ENCODE measurements at places on chromosomes 4 and X.

- DNase-seq: no peak
These were observed 551.4 kb upstream of the ADGRL3 start for GRCh38 chr4:60648774-60649173.

- DNase-seq: no peak
These were observed 30.3 kb upstream of the UTP14A start for GRCh38 chrX:129875669-129876068.

- no peak for DNase-seq
These were observed 19.7 kb downstream of the CYSLTR1 start for GRCh38 chrX:78307665-78308064.

DNA sequence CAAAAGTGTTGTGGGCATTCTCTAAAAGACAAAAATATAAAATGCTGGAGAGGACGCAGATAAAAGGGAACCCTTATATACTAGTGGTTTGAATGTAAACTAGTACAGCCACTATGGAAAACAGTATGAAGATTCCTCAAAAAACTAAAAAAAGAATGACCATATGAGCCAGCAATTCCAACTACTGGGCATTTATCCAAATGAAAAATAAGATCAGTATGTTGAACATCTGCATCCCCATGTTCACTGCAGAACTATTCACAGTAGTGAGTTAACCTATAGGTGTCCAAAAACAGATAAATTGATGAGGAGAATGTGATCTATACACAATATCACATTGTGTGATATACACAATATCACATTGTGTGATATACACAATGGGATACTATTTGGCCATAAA, 1615.3 kb downstream of the PCDH18 start:
- DNase-seq: no peak

DNA sequence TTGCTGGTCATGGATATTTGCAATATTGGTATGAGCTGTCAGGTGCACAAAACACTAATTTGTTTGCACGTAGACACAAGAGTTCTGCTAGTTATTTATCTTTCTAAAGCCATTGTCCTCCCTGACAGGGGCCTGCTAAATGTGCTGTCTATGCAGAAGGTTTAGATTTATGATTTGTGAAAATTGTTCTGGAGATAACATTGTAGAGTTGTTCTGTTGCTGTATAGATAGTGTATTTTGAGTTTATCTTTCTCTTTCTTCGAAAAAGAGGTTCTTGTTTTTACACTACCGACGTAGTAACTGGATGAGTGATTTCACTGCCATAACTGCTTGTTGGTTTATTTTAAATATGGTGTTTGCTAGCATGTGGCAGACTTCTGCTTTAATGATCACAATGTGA, 28.5 kb upstream of the FGG start:
- DNase-seq: no peak

- no peak for DNase-seq
These were observed 11.5 kb upstream of the CCDC149 start for GRCh38 chr4:24924309-24924781.

GRCh38 chr4:104490096-104490769, 4.5 kb downstream of the CXXC4 start:
- no peak for DNase-seq

- DNase-seq: no peak
These were observed 166.1 kb downstream of the BCOR start for GRCh38 chrX:39931529-39932282.

DNA sequence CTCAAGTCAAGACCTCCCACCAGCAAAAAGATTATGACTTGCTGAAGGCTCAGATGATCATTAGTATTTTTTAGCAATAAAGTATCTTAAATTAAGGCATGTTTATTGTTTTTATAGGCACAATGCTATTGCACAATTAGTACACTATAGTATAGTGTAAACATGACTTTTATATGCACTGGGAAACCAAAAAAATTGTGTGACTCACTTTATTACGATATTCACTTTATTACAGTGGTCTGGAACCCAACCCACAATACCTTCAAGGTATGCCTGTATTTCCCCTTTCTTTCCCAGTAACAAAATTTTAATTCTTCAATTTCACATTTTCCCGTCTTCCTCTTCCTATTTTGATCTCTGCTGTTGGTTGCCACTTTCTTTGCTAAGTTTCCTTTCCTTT, 37.7 kb downstream of the ZCCHC12 start:
- DNase-seq: no peak

DNA sequence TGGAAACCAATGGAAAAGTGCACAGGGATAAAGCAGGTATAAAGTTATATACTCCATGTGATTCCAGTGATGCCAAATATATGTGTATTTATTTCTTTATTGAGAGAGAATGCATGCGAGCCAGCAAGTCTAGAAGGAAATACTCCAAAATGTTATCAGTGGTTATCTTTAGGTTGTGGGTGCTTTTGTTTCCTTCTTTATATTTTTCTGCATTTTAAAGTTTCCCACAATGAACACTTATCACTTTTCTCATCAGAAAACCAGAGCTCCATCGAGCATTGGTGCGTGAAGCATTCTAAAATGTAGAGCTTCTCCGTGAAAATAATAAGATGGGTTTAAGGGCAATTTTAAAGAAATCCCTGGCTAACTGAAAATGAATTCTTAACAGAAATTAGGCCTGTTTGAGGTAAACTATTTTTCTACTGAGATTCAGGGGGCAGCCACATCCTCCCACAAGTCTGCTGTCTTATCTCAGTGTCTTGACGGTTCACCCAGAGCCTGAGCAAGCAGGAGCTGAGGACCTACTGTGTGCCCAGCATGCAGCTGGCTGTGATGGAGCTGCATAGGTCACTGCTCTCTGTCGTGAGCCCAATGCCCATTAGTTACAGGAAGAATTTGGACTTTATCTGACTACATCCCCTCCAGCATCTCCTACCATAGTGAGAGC, 18.7 kb upstream of the CD40LG start:
- no peak for DNase-seq

GRCh38 chrX:96909291-96909690, 25.6 kb downstream of the RPA4 start:
- no peak for DNase-seq

GRCh38 chr4:1375761-1376322, 28.8 kb downstream of the UVSSA start:
- DNase-seq: no peak

GRCh38 chr4:85869181-85869580, 394.2 kb downstream of the ARHGAP24 start:
- no peak for DNase-seq

- DNase-seq: peak; percentile 20
These were observed 72.1 kb downstream of the PRSS12 start for GRCh38 chr4:118280501-118281218.

- DNase-seq: no peak
These were observed 78.4 kb downstream of the JAKMIP1 start for GRCh38 chr4:6121941-6122340.

- no peak for DNase-seq
These were observed 18.3 kb downstream of the KLF3 start for GRCh38 chr4:38682336-38682735.

DNA sequence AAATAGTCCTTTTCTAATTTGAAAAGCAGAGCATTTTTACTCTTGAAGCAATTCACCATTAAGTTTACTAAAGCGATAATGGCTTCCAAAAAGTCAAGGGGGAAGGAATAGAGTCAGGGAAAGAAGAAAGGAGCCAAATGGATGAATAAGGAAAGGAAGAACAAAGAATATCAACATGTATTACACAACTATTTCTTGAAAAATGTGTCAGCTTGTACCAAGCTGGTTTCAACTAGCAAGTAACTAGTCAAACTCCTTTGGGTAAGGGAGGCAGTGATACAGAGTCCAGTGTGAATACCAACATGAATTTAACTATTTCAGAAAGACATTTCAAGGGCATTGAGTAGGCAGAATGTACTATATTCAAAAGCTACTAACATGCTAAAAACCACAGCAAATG, 112.1 kb downstream of the ARHGAP6 start:
- DNase-seq: no peak

GRCh38 chrX:106039920-106040319, 1.4 kb upstream of the SERPINA7 start:
- DNase-seq: no peak

DNA sequence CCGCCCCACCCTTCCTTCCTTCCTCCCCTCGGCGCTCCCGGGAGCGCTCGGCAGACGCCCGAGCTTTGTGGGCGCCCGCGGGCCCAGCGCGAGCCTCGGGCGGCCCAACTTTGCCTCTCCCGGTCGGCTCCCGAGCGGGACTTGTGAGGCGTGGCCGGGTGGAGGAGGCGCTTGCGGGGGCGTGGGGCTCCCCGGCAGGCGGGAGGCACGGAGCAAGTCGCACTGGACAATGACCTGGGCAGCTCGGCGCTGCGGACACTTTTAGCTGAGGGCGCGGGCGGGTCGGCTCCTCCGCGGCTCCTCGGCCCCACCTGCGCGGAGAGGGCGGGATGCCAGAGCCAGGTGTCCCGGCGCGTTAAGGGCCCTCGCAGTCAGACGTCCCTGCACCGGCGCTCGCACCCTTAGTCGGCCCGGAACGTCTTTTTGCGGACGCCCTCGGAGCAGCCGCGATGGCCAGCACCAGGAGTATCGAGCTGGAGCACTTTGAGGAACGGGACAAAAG, 385 bp downstream of the DCLK2 start:
- DNase-seq: no peak

DNA sequence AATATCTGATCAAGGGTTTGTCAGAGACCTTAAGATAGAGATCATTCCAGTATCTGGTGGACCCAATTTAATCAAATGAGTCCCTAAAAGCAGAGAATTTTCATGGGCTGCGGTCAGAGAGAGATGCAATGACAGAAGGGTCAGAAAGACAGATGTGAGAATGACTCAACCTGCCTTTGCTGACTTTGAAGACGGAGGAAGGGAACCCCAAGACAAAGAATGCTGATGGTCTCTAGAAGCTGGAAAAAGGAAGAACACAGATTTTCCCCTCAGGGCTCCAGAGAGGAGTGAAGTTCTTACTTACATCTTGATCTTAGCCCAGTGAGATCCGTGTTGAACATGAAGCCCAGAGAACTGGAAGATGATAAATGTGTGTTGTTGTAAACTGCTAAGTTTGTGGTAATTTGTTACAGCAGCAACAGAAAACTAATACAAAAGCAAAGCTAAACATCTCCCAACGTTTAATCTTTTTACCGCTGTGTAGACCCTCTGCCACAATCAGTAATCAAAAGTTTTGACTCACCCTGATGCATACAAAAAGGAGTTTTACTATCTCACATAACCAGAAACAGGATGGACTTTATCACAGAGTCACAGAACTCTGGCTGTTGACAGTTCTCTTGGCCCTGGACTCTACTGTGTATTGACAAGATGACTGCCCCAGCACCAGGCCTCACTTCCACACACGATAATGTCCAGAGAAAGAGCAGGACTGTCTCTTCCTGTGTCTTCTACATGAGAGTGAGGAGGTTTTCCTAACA, 70.2 kb upstream of the MAGEB2 start:
- DNase-seq: no peak

DNA sequence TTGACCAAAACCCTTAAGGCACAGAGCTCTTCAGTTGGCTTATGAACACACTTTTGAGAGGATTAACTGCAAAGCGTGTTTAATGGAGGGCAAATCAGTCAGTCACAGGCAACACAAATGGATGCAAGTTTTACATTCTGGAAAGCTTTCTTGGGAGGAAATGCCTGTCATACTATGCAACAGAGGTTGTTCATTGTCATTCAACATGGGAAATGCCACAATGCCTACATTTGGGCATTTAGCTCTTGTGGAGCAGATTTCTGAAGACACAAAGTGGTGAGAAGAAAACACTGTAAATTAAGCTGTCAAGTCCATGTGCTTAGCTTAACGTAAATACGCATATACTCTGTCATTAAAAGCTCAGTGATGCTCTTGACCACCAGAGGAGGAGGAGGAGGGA, 41.1 kb downstream of the CBLL2 start:
- no peak for DNase-seq

DNA sequence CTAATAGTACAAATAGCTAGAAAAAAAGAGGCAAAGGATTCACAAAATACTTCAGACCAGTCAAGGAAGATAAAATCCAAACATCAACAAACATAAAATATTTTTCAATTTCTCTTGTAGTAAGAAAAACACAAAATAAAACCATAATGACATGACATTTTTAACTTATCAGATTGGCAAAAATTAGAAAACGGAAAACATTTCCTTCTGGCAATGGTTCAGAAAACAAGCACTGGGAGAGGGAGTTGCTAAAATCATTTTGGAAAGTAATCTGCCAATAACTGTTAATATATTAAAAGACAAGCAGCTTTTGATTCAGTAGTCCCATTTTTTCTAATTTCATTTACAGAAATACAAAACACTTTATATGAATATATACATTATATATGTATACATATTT, 26.1 kb downstream of the TKTL2 start:
- DNase-seq: no peak

GRCh38 chr4:27062256-27062655, 201.6 kb downstream of the STIM2 start:
- no peak for DNase-seq

DNA sequence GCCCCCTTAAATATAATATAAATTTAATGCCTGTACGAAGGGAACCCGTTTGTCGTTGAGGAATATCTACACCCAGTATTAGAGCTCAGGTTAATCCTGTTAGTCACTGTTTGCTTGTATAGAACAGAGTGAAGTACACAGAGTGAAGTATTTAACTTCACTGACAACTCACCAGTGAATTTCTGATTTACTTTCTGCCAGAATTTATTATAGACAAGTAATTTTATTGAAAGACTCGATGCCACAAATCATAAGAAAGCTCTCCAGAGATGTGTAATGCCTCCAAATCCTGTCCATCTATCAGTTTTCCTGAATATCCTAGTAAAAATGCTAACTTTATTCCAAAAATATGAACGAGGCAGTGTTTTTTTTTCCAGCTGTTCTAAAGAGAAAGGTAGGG, 1.6 kb downstream of the GAB1 start:
- no peak for DNase-seq

- DNase-seq: no peak
These were observed 53.1 kb downstream of the ELF2 start for GRCh38 chr4:139123910-139124309.

DNA sequence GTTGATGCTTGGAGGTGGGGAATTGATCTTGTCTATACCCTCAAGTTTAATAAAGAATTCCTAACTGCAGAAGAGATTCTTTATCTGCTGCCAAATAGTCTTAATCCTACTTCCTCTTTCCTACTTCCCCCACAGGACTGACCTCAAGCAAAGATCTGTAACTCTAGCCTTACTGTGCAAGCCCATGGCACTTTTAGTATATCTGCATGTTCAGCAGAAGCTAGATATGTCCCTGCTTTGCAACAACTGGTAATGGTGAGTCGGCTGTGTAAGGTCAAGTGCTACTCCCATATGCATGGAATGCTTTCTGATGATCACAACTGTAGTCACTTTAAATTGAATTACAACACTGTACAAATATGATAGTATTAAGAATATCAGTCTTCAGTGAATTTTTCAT, 26.3 kb upstream of the PDS5A start:
- no peak for DNase-seq

GRCh38 chr4:111128327-111128726, 505.4 kb upstream of the PITX2 start:
- no peak for DNase-seq

DNA sequence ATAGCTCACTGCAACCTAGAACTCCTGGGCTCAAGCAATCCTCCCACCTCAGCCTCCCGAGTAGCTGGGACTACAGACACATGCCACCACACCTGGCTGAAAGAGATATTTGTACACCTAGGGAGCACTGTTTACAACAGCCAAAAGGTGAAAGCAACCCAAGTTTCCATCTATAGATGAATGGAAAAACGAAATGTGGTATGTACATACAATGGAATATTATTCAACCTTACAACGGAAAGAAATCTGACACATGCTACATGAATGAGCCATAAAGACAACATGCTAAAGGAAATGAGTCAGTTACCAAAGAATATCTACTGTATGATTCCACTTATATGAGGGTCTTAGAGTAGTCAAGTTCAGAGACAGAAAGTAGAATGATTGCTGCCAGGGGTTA, 52.2 kb downstream of the ABCG2 start:
- no peak for DNase-seq

GRCh38 chr4:142463206-142463605, 382.9 kb downstream of the INPP4B start:
- no peak for DNase-seq

Measured in NCI-H1105 (cell line).